ENCODE measurements at places on chromosomes 1 and 21. TPM values are rescaled to one million over a fixed set of nuclear protein-coding genes. Genes with fewer than 3 reads are reported as not detected.

TLCD4 gene
- 28.1 TPM for total RNA-seq

FCRL3 gene
- total RNA-seq: 0.05 TPM

HMCN1 gene
- 36.9 TPM for total RNA-seq

KCNT2 gene
- 31.2 TPM for total RNA-seq

PGLYRP3 gene
- not detected for total RNA-seq

CNKSR1 gene
- total RNA-seq: 5.3 TPM

OR2W3 gene
- total RNA-seq: 0.53 TPM
